ENCODE measurements at places on chromosomes 7 and 10. TPM values are rescaled to one million over a fixed set of nuclear protein-coding genes. Genes with fewer than 3 reads are reported as not detected.

Gene TMEM225B
- total RNA-seq, result 0.55 TPM

GRCh38 chr7:54538122-54538521 is 4.1 kb upstream of the VSTM2A start:
- DNase-seq, result no peak

- DNase-seq, result no peak
Measured at GRCh38 chr10:65234261-65234660, 1691.6 kb upstream of the LRRTM3 start.

DNA sequence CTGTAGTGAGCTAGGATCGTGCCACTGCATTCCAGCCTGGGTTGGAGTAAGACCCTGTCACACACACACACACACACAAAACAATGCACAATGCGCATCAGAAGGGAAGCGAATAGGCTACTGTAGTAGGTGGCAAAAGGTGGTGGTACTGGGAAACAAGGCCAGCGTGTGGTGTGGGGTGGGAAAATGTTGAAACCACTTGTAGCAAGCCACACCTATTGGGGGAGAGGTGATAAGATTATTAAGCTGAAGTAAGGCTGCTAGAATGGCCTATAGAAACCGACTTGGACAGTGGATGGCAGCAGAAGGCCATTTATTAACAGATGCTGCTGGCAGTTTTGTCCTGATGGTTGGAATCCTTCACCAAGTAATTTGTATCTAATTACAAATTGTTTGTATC is 7.2 kb upstream of the CHCHD1 start:
- DNase-seq, result peak; percentile 34

Gene KLF14
- not detected for total RNA-seq

DNA sequence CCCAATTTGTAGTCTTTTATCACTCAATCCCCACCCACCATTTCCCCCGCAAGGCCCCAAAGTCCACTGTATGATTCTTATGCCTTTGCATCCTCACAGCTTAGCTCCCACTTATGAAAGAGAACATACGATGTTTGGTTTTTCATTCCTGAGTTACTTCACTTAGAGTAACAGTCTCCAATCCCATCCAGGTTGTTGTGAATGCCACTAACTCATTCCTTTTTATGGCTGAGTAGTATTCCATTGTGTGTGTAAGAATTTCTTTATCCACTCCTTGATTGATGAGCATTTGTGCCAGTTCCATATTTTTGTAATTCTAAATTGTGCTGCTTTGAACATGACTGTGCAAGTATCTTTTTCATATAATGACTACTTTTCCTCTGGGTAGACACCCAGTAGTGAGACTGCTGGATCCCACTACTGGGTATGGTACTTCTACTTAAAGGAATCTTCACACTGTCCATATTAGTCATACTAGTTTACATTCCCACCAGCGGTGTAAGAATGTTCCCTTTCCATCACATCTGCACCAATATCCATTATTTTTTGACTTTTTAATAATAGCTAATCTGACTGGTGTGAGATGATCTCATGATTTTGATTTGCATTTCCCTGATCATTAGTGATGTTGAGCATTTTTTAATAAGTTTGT is 152.6 kb downstream of the JMJD1C start:
- no peak for DNase-seq

GRCh38 chr10:82319562-82319961 is 444.6 kb downstream of the NRG3 start:
- no peak for DNase-seq
